ENCODE measurements at places on chromosomes 4 and X.

DNA sequence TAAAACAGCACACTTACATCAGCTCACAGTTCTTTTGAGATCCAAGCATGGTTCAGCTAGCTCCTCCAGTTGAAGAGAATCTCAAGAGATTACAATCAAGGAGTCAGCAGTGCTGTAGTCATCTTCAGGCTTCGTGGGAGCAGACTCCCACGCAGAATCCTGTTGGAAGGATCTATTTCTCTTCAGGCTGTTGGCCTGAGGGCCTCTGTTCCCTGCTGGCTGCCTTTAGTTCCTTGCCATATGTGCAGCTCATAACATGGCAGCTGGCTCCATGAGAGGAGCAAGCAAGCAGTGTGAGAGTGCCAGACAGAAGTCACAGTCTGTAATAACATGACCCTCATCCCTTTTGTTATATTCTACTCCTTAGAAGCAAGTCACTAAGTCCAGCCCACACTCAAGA is 168.6 kb downstream of the COX18 start:
- ATAC-seq, result no peak

- ATAC-seq, result no peak
Observed at GRCh38 chr4:15610855-15611254, 44.3 kb downstream of the FBXL5 start.

GRCh38 chr4:3238721-3239120 is 10.2 kb upstream of the MSANTD1 start:
- no peak for ATAC-seq

- no peak for ATAC-seq
Observed at GRCh38 chr4:89301902-89302301, 5.7 kb downstream of the GPRIN3 start.

DNA sequence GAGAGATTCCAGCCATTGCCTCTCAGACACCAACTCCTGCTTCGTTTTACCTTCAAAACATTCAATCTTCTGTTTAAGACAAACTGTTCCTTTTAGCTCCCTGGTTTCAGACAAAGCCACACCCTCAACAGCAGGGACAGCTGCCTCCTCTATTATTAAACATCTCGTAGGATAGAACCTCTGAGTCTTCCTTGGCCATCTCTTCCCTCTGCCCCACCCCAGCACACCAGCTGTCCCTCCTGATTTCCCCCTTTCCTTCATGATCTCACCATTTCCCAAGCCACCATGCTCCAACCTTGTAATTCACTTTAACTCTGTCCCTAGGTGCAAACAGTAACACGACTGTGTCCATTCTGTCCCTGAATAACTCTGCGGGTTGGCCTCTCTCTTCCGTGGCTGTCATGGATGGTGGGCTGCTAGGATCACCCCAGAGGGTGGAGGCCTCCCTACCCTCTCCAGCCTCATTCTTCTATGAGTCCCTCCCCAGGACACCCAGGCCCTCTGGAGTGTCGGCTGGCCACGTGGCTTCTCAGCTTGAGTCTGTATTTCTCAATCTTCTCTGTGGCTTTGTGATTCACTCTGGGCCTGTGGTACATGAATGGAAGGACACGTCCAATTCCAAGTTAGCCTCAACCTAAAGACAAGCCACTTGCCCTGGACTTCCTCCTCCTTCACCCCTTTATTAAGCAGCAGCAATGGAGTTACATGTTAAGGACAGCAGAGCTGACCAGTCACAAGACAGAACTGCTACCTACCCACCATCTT is 349.9 kb downstream of the FBXW7 start:
- no peak for ATAC-seq

- peak; percentile 1 for ATAC-seq
Observed at GRCh38 chr4:173333658-173334084, 487 bp downstream of the HMGB2 start.

- ATAC-seq, result no peak
Observed at GRCh38 chr4:87375719-87376291, 15.2 kb downstream of the HSD17B11 start.

DNA sequence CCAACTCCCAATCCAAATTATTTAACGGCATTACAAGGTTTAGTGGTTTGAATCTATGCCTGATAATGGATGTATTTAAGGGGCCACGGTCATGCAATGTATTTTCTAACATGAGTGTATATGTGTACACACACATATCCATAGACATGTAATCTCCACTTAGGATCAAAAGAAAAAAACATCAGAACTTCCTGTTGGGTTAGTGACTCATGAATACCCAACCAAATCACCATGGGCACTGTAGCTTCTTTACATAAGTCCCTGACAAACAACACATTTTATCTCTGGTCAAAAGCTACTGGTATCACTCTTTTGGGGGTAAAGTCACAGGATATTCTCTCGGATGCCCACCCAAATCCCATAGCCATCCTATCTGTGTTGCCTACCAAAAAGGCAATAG is 36.5 kb upstream of the TFDP3 start:
- no peak for ATAC-seq

- no peak for ATAC-seq
Observed at GRCh38 chrX:10098270-10098713, 58.5 kb upstream of the CLCN4 start.

- no peak for ATAC-seq
Observed at GRCh38 chr4:40562681-40563080, 67.0 kb downstream of the RBM47 start.

DNA sequence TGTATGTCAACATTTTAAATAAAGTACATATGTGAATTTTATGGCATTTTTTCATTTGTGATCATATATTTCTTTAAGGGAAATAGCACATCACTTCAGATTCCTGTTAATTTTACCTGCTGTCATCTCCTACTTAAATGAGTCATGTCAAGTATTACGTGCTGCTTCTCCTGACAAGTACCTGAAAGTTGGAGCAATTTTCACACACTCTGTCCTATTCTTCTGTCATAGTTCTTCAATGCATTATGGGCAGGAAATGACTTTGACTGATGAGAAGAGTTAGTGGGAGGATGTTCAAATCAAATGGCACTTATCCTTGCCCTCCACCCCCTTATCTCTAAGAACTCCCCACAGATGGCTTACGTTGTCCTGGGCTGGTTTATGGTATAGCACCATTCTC is 64.2 kb upstream of the SYTL5 start:
- ATAC-seq, result no peak

DNA sequence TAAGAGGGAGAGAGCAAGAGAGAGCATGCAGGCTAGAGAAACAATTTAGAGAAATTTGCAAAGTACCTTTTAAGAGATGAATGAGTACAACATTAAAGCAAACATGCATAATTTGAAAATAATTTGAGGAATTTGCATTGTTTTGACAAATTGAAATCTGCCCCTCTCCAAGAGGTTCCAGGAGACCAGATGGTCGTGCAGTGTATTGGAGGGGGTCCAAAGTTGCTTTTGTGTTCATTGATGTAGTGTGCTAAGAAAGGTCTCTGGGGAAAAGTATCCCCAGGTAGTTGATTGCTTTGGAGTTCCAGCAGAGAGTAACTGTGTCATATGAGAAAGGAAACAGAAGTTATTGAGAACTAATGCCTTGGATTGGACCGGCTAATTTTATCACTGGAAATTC is 635.0 kb upstream of the TENM3 start:
- no peak for ATAC-seq

DNA sequence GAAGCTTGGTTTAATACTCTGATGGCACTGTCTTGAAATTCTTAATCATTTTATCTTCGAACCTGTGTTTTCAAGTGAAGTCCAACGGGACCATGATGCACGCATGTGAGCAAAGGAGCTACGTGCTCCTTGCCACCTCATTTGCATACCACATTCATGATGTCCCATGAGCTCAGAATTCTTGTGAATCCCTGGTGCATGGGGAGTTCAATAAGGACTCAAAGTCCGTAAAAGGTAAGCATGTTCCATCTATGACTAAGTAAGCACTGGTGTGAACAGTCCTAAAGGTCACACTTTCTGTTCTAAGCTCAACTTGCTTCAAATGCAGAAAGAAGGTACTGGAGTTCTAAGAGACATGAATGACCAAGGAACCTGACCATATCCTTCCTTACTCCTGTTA is 13.1 kb upstream of the GPM6B start:
- no peak for ATAC-seq

DNA sequence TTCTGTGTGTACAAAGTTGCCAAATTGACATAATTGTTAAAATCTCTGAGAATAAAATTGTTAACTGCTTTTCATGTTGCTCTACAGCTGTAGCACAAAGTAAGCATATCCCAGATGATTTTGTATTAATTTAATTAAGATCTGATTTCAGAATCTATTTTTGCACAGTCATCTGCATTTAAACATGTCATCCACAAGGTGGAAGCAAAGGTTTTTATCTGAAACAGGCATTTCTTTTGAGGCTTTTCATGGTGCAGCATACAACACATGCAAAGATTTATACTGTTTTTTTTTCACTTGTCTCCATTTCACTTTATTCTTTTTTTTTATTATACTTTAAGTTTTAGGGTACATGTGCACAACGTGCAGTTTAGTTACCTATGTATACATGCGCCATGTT is 51.2 kb downstream of the GC start:
- ATAC-seq, result no peak

DNA sequence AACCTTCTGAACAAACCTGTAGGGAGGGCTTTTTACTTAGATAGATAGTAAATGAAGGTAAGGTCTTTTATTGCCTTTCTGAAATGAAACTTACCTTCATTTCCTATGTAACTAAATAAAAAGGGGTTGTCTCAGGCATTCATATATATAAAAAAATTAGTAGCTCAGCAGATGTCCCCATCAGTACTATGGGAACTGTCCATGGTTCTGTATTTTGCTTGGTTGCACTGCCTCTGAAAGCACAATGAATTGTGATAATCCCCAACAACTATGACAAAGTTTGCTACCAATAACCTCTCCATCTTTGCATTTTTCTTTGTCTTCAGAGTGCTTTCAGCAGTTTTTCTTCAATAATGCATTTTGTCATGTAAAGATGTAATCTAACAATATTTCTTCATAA is 222.4 kb downstream of the SLIT2 start:
- no peak for ATAC-seq

- no peak for ATAC-seq
Observed at GRCh38 chrX:18032486-18033221, 171.6 kb upstream of the RAI2 start.

DNA sequence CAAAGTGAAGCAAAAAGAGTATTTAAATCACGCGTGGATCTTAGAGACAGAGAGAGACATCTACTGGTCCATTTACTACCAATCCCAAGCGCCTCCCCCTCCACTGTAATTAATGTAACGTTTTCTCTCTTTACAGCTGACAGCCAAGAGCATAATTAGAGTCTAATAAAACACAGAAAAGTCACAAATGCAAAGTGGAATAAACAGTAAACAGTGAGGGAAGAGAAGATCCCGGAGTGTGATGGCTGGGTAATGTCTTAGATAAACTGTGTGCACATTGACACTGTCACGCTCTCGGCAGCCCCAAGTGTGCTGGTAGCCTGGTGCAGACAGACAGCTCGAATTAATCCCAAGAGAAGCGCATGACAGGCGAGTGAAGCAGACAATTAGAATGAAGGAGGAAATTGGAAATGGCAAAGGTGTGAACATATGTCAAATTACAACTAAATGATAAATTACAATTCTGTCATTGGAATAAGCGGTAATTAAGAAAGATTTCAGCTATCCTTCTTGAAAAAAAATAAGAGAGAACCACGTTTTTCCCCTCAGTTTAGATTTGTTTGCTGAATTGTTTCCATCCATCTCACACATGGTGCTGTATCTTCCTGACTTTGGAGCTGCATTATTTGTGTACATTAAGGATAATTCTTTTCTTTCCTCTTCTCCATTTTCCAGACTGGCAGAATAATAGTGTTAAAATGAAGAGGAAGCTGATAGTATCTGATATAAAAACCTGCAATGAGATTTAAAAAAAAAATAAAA is 100.1 kb downstream of the CXXC4 start:
- peak; percentile 92 for ATAC-seq

GRCh38 chr4:139508581-139509237 is 47.3 kb downstream of the SETD7 start:
- ATAC-seq, result no peak

GRCh38 chrX:13440176-13440575 is 120.3 kb upstream of the ATXN3L start:
- ATAC-seq, result no peak

DNA sequence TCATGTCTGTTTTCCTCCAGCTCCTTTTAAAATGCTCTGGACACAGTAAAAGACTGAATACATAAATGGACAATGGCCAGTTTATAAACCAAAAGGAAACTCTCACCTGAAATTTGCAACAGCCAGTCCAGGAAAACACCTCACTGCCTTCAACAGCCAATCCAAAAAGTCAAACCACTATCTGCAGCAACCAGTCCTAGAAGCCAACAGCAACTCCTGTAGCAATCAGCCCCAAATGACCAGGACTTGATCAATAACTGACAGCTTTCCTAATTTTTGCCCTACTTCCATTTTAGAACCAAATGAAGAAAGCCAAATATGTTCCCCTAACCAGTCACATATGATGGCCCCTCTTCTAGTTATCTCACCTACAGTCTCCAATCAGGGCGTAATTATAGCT is 309.5 kb upstream of the CPXCR1 start:
- no peak for ATAC-seq

GRCh38 chr4:164639001-164639400 is 114.9 kb upstream of the SMIM31 start:
- no peak for ATAC-seq

- ATAC-seq, result peak; percentile 19
Observed at GRCh38 chr4:119286377-119287002, 35.4 kb downstream of the FABP2 start.

GRCh38 chr4:97235521-97235920 is 907.8 kb downstream of the STPG2 start:
- peak; percentile 67 for ATAC-seq

DNA sequence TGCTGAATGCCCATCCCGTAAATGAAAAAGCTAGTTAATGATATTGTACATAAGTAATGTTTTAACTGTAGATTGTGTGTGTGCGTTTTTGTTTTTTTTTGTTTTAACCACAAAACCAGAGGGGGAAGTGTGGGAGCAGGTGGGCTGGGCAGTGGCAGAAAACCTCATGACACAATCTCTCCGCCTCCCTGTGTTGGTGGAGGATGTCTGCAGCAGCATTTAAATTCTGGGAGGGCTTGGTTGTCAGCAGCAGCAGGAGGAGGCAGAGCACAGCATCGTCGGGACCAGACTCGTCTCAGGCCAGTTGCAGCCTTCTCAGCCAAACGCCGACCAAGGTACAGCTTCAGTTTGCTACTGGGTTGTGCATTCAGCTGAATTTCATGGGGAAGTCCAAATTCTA is at the start of gene SPP1:
Gene SPP1, plus strand, starts transcription at position 249 of the 400 bp plus-strand sequence. CDS start 1,182 bp downstream, outside the sequence.
- peak; percentile 42 for ATAC-seq

DNA sequence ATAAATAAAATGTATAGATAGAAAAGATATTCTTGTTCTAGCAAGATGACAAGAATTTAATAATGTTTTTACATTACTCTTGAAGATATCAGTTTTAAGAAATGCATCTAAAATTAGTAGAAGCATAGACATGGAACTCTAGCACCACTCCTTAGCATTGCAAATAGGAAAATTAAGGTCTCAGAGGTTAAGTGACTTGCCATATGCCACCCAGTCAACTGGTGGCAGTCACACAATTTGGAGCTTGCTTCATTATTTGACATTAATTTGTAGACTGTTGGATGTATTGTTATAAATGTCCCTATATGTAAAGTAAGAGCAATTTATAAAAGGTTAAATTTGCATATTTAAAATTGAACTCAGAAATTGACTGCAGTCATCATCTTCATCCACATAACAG is 20.8 kb downstream of the GPM6A start:
- no peak for ATAC-seq

GRCh38 chr4:52661966-52662690 is 3.0 kb upstream of the USP46 start:
- ATAC-seq, result no peak

GRCh38 chr4:93394545-93395081 is 433.9 kb upstream of the ATOH1 start:
- ATAC-seq, result peak; percentile 15

- no peak for ATAC-seq
Observed at GRCh38 chr4:85500110-85500867, 25.3 kb downstream of the ARHGAP24 start.

Data from motor neuron (in vitro differentiated cells).